ENCODE measurements at places on chromosomes 12 and 14. TPM values are rescaled to one million over a fixed set of nuclear protein-coding genes. Genes with fewer than 3 reads are reported as not detected.

- H3K4me3 ChIP-seq = no peak overlapping the region
- no peaks in the 10 kb centered on the region for H3K4me1 ChIP-seq
- peaks cover 8% of the 10 kb centered on the region for H3K36me3 ChIP-seq
- H3K27ac ChIP-seq = no peak overlapping the region
Measured at GRCh38 chr12:11703378-11703777, 53.9 kb downstream of the ETV6 start.

DNA sequence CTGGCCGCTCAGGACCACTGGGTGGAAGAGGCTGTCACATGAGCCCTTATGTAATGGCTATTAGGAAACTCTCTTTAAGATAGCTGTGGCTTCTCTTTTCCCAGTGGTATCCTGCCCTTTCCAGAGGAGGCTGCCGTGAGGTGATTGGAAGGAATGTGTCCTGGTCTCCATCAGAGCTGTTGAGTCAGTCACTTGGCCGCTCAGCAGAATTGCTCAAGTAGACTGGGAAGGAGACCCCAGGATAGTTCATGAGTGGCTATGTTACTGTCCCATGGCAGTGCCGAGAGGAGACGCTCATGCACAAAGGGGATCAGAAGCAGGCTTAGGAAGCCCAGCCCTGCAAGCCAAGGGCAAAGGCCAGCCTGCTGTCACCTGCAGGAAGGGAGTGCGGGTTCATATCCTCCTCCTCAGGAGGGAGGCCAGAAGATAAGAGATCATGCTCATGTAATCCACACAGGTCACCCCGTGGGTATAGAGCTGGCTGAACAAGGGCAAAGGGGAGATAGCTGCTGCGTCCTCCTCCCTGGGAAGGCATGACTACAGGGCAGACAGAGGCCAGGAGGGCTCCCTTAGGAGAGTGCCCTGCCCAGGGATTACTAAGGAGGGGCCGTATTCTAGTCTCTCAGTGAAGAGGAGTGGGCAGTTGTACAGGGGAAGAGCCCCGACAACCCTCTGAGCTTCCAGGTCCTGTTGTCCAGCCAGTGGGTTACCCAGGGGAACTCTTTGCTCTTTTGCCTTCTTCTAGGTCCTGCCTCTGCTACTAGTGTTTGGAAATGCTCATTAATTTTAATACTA lies 137.0 kb upstream of the MAX start:
- peaks cover 7% of the 10 kb centered on the region for H3K36me3 ChIP-seq
- DNase-seq = no peak
- peaks cover 12% of the 10 kb centered on the region for H3K4me1 ChIP-seq
- H3K27me3 ChIP-seq = no peaks in the 10 kb centered on the region
- H3K4me3 ChIP-seq = no peak overlapping the region

The PTPRQ gene
- not detected for polyA plus RNA-seq

DNA sequence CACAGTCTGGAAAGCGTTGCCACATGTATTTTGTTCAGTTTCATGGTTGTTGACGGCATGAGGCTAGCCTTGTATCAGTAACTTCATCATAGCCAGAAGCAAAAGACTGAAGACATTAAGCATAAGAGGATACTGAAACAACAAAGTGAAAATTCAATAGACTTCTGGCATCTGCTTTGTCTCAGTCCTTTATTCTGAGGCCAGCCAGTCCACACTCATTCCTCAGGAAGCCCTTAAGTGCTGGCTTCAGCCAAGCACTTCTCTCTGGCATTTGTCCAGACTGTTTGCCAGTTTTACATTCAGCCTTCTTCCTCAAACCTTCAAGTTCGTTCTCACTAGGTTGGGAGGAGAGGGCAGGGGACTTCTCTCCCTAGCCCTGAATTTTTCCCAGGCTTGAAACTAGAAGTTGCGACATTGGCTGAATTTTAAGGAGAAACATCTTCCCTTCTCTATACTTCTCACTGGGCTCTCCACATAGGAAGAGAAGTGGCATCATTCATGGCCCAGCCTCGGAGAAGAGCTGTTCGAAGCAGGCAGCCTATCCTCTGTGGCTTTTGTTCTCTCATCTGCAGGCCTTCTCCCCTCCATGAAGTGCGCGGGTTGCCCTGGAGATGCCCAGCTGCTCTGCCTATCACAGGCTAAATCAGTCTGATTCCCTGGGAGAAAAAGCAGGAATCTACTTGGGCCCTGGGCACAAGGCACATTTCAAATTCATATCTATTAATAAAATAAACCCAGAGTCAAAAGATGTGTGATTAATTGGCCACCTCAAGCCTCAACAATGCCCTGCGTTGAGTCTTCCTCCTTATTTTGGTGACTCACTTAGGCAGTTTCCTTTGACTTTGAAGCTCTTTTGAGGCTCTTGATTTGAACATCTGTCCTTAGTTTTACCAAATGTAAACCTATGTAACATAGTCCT lies 130.9 kb upstream of the PLEKHA5 start:
- no peaks in the 10 kb centered on the region for H3K27me3 ChIP-seq
- no peak for DNase-seq
- H3K27ac ChIP-seq = no peak overlapping the region
- no peaks in the 10 kb centered on the region for H3K4me1 ChIP-seq

DNA sequence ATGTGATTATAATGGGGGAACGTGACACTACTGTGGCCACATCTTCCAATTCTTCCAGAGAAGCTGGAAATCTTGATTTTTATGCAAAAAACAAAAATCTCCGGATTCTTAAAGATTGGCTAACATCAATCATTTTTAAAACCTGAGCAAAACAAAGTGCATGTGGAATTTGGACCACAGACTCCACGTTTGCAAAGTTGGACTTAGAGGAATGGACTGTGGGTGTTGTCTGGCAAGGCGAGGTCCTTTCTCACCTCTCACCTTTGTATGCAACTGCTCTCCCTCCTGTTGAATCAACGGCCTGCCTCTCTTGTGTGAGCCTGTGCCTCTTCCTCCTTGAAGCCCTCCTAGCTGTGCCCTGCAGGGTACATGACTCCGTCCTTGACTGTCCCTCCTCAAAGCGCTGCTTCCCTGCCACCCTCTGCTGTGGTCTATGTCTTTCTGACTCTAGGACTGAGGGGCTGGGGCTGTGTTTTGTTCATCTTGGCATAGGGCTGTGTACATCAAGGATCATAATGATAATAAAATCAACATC lies 122.4 kb downstream of the PHETA1 start:
- DNase-seq = no peak
- peaks cover 5% of the 10 kb centered on the region for H3K27me3 ChIP-seq
- H3K4me3 ChIP-seq = no peak overlapping the region
- H3K36me3 ChIP-seq = no peaks in the 10 kb centered on the region
- no peaks in the 10 kb centered on the region for H3K4me1 ChIP-seq

The SERPINA1 gene
- polyA plus RNA-seq = 8.2 TPM

The ART4 gene
- polyA plus RNA-seq = not detected

GRCh38 chr12:9381619-9382018 lies 173.4 kb upstream of the PZP start:
- H3K4me1 ChIP-seq = no peaks in the 10 kb centered on the region
- no peaks in the 10 kb centered on the region for H3K36me3 ChIP-seq
- no peak for DNase-seq

The EXOC3L4 gene
- not detected for polyA plus RNA-seq

GRCh38 chr14:81801921-81802320 lies 268.3 kb upstream of the SEL1L start:
- DNase-seq = no peak
- no peaks in the 10 kb centered on the region for H3K36me3 ChIP-seq
- no peak overlapping the region for H3K27ac ChIP-seq
- H3K27me3 ChIP-seq = no peaks in the 10 kb centered on the region

GRCh38 chr12:69527506-69528272 lies 57.5 kb downstream of the FRS2 start:
- no peaks in the 10 kb centered on the region for H3K27me3 ChIP-seq
- no peak for DNase-seq
- no peaks in the 10 kb centered on the region for H3K36me3 ChIP-seq
